ENCODE measurements at places on chromosomes 6 and 20.

GRCh38 chr6:34202329-34203201 is 34.1 kb upstream of the HMGA1 start:
- DNase-seq, result no peak

- DNase-seq, result no peak
Observed at GRCh38 chr6:130009146-130009545, 9.2 kb upstream of the L3MBTL3 start.

DNA sequence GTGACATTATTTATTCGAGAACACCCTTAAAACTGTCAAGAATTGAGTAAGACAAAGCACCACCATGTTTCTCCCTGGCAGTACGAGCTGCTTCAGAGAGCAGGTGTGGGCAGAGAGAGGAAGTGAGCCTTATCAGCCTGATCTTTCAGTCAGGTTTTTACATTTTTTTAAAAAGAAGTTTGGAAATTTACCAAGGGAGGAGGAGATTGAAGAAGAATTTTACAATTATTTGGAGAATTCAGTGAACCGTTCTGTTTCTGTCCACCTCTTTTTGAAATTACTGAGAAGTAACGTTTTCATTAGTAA is 75.5 kb downstream of the ZDHHC14 start:
- DNase-seq, result no peak

- peak; percentile 84 for DNase-seq
Observed at GRCh38 chr6:107495196-107495643, 5.3 kb downstream of the SOBP start.

DNA sequence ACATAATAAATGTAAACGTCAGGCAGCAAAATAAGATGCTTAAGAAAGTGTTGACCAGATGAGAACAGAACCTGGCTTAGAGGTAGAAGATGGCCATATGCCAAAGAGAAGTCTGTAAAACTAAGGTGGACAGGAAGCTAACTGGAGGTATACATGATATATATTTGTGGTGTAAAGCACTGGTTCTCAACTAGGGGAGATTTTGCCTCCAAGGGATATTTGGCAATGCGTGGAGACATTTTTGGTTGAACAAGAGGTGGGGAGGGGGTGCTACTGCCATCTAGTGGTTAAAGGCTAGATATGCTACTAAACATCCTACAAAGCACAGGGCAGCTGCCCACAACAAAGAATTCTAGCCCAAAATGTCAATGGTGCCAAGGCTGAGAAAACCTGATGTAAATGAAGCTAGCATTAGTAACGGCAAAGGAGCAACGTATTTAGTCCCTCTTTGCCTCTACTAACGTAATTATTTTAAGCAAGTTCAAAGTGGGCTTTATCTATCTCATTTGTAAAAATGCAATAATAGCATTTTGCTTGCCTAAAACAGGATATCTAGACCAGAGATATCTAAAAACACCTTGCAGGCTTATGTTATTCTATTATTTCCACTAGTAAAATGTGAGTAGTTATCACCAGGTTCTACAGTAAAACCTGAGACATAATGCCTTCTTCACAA is 182.6 kb downstream of the RNGTT start:
- DNase-seq, result peak; percentile 75

- peak; percentile 18 for DNase-seq
Observed at GRCh38 chr20:48983423-48984400, 62.2 kb downstream of the ARFGEF2 start.

GRCh38 chr6:36804563-36804962 is 34.7 kb downstream of the CPNE5 start:
- no peak for DNase-seq

- DNase-seq, result no peak
Observed at GRCh38 chr6:39254999-39255535, 25.8 kb upstream of the KCNK5 start.

- DNase-seq, result no peak
Observed at GRCh38 chr6:50847890-50848594, 29.4 kb downstream of the TFAP2B start.

DNA sequence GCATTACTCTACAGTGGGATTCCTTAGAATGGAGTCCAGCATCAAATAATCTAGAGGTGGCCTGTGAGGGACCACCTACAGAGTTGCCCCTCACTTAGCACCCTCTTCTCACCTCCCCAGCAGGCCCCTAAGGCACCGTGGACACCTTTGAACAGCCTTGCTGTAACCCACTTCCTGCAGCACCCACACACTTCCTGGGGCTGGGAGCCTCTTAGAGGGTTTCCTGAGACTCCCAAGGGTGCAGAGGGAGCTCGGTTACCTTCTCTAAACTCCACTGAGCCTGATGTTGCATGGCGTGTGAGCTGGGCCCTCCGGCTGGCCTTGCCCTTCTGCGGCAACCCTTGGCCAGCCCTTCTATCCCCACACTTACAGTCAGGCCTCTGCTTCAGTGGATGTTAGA is 7.3 kb upstream of the SIRPG start:
- no peak for DNase-seq

All from lung (tissue), 17 donors.